CD8-positive, alpha-beta memory T cell (primary cell): ENCODE measurements at places on chromosomes 2 and 18.
A peak's percentile ranks its signal among the peaks of the same experiment; 100 is the strongest.

GRCh38 chr2:148302526-148302925, 281.6 kb downstream of the MBD5 start:
- H3K4me3 ChIP-seq, result no peak overlapping the region
- H3K27ac ChIP-seq, result no peak overlapping the region
- no peaks in the 10 kb centered on the region for H3K27me3 ChIP-seq
- DNase-seq, result no peak

GRCh38 chr2:220278022-220278421, 650.6 kb downstream of the SLC4A3 start:
- no peaks in the 10 kb centered on the region for H3K27me3 ChIP-seq
- no peak for DNase-seq
- no peaks in the 10 kb centered on the region for H3K4me1 ChIP-seq
- no peak overlapping the region for H3K4me3 ChIP-seq
- H3K27ac ChIP-seq, result no peak overlapping the region

- H3K27me3 ChIP-seq, result no peaks in the 10 kb centered on the region
- H3K4me3 ChIP-seq, result no peak overlapping the region
- no peaks in the 10 kb centered on the region for H3K36me3 ChIP-seq
- peaks cover 18% of the 10 kb centered on the region for H3K4me1 ChIP-seq
- no peak for DNase-seq
- H3K27ac ChIP-seq, result no peak overlapping the region
Measured at GRCh38 chr2:46717344-46718121, 198.1 kb downstream of the MCFD2 start.

GRCh38 chr2:8631465-8632005, 50.3 kb upstream of the ID2 start:
- H3K4me1 ChIP-seq, result no peaks in the 10 kb centered on the region
- DNase-seq, result peak; percentile 31
- H3K27ac ChIP-seq, result no peak overlapping the region
- no peaks in the 10 kb centered on the region for H3K27me3 ChIP-seq
- H3K4me3 ChIP-seq, result no peak overlapping the region

- H3K4me3 ChIP-seq, result no peak overlapping the region
- no peak for DNase-seq
- H3K36me3 ChIP-seq, result peaks cover 11% of the 10 kb centered on the region
- H3K27me3 ChIP-seq, result no peaks in the 10 kb centered on the region
- no peaks in the 10 kb centered on the region for H3K4me1 ChIP-seq
- no peak overlapping the region for H3K27ac ChIP-seq
Measured at GRCh38 chr2:135925571-135925970, 49.3 kb upstream of the MCM6 start.

DNA sequence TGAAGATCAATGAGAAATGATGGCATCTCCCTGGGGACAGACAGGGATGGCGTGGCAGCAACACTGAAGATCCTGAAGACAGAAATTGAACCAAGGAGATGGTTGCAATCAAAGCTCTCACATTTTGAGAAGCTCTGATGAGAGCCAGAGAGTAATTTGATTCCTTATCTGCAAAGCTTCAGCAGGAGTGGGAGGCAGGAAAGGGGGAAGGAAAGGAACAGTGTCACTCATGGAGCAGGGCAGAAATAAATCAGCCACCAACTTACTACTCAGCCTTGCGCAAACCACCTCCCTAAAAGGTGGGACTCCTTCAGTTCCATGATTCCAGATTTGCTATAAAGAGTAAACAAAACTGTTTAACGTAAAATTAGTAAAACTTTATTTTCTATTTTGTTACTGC, 119.2 kb downstream of the CACNB4 start:
- no peak for DNase-seq
- H3K4me3 ChIP-seq, result no peak overlapping the region
- H3K36me3 ChIP-seq, result no peaks in the 10 kb centered on the region
- H3K27ac ChIP-seq, result no peak overlapping the region
- H3K27me3 ChIP-seq, result no peaks in the 10 kb centered on the region

GRCh38 chr2:64457524-64457923, 3.6 kb downstream of the LGALSL start:
- no peaks in the 10 kb centered on the region for H3K27me3 ChIP-seq
- no peak overlapping the region for H3K27ac ChIP-seq
- H3K36me3 ChIP-seq, result no peaks in the 10 kb centered on the region
- H3K4me1 ChIP-seq, result no peaks in the 10 kb centered on the region
